ENCODE measurements at places on chromosomes 5 and 9.

GRCh38 chr9:134625361-134626068, 16.1 kb upstream of the COL5A1 start:
- DNase-seq: no peak

GRCh38 chr5:176192094-176192721, 46.0 kb upstream of the SIMC1 start:
- no peak for DNase-seq

DNA sequence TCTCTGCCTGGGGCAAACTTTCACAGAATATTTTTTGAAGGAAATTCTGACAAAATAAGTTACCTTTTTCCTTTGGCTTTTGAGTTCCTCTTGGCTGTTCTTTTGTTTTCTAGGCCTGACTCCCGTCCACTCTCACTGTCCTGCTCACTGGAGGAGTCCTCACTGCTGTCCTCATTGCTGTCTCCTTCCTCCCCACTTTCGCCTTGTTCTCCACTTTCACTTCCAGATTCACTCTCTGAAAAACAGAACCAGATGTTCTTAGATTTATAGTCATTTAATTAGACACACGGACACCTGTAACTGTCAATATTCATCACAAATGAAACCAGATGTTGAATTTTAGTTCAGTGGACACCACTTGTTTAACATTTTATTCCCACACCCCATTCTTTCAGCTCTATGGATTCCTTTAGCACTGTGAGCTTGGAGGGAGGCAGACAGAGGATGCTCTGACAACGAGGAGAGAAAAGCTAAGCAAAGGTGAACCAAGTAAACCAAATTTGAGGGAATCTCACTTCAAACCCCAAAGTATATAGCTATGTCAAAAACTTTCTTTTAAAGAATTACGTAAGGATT, 180.7 kb downstream of the AP3B1 start:
- DNase-seq: no peak

- peak; percentile 40 for DNase-seq
Measured at GRCh38 chr9:117491491-117491890, 76.6 kb upstream of the ASTN2 start.

GRCh38 chr5:112848116-112848811, 12.8 kb upstream of the SRP19 start:
- DNase-seq: no peak

DNA sequence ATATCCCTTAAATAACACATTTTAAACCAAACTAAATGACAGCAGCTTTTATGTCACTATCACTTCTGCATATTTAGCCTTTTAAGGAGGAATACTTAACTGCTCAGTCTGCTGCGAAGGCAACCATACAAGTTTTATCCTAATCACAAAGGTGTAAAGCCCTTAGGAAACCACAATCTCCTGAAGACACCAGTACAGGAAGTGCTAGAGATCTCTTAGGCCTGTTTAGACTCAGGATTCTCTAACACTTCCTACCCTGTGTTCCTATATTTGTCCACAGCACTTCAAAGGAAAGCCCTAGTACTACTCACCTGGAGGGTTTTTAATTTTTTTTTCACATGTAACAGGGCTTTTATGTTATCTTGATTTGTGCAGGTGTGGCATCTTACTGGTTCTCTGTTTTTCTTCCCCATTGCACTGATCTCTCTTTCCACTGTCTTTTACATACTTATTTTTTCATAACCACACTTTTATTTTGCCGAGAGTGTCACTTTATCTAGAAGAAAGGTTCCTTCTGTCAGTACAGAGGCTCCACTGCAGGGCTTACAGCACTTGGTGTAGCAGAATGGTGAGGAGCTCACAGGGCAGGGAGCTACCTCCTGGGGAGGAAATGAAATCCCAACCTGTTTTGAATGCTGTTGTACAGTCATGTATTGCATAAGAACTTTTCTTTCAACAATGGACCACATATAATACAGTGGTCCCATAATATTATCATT, 1060.6 kb upstream of the ACO1 start:
- no peak for DNase-seq

DNA sequence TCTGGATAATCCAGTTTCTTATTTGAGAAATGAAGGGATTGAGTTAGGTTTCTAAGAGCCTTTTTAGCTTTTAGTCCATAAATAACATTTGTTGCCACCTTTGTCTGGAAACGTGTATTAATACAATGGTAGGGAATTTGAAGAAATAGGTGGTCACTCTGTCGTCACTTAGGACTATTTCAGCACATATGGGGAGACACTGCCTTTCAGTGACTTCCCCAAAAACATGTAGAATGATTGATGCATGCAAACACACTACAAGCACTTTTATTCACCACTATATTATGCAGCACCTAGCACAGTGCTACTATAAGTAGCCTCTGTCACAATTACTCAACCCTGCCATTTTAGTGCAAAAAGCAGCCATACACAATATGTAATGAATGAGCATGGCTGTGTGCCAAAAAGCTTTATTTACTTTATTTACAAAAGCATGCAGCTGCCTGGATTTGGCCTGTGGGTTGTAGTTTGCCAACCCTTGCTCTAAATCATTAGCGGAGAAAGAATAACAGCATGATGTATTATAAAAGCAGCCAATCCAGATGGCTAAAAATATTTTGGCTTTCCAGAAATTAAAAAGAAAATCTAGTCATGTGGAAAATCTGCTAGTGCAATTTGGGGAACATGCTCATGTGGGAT, 154.2 kb upstream of the HMHB1 start:
- DNase-seq: no peak

- DNase-seq: no peak
Measured at GRCh38 chr9:16414451-16414850, 456.0 kb downstream of the BNC2 start.

- DNase-seq: no peak
Measured at GRCh38 chr5:10149911-10150310, 99.8 kb downstream of the ATPSCKMT start.

- no peak for DNase-seq
Measured at GRCh38 chr9:8256880-8257279, 457.3 kb upstream of the DMAC1 start.

DNA sequence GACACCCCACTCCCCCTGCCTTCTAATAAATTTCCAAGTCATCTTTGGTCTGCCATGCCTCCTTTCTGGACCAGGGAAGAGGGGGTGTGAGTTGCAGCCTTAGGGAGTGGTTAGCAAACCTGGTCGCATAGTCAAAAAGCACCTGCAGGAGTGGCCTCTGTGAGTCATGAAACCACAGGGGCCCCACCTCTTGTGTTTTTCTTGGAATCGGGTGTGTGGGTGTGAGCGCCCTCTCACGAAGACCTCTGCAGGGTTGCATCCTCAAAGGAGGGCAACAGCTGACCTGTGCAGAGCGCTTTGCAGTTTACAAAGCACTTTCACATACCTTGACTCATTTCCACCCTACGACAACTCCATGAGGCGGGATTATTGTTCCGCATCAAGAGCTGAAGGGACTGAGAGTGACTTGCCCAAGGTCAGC, 36.8 kb upstream of the TEX48 start:
- DNase-seq: no peak

GRCh38 chr5:82313016-82313415, 34.9 kb upstream of the RPS23 start:
- DNase-seq: no peak

DNA sequence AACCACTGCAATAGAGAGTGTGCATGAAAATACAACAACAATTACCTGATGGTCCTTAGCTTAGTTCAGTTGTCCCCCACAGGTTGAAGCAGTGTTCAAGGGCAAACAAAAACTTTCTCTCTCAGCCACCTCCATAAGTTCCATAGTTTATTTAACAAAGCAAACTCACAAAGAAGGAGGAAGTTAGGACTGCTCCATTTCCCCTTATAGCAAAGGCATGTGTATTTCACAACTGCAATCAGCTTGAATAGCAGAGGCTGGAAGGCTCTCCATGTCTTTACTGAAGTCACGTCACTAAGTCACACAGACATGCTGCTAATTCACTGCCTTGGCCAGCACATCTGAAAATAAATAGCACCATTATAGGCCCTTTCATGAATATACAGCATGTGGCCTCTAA, 43.3 kb downstream of the DOCK8 start:
- DNase-seq: no peak

DNA sequence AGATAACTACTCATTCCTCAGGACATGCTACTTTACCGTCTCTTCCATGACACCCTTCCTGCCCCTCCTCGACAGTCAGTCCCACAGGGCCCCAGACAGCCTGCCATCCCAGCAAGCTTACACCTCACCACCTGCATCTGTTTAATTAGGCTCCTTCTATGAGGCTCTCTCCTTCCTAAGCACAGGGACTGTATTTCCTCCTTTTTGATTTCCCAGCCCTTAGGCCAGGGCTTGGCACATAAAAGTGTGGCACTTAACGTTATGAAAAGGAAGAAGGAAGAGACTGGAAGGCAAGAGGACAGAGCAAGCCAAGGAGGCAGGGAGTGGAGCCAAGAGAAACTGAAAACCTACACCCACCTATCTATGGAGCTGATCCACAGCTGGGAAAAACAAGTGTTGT, 146.8 kb downstream of the SIL1 start:
- no peak for DNase-seq

DNA sequence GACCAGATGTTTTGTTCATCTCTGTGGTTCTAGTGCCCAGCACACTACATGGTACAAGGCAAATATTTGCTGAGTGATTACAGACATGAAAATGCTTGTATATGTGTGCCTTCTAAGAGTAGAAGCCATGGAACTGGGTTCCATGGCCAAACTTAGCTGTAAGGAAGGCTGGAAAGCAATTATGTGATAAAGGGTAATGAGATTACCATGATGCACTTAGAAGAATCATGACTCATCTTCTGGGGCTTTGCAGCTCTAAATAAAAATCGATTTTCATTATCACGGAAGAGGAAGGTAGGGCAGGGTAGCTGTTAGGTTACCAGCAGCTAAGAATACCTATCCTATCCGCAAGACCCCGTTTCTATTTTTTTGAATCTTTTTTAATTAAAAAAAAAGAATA, 28.0 kb downstream of the RFK start:
- no peak for DNase-seq

DNA sequence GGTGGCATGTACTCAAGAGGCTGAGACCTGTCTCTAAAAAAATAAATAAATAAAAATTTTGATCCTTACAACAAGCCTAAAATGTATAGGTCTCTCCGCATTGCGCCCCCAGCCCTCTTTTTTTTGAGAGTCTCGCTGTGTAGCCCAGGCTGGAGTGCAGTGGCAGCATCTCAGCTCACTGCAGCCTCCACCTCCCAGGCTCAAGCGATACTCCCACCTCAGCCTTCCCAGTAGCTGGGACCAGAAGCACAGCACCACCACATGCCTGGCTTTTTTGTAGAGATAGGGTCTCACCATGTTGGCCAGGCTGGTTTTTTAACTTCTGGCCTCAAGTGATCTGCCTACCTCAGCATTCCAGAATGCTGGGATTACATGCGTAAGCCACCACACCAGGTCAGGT, 2.2 kb upstream of the GARIN3 start:
- no peak for DNase-seq

DNA sequence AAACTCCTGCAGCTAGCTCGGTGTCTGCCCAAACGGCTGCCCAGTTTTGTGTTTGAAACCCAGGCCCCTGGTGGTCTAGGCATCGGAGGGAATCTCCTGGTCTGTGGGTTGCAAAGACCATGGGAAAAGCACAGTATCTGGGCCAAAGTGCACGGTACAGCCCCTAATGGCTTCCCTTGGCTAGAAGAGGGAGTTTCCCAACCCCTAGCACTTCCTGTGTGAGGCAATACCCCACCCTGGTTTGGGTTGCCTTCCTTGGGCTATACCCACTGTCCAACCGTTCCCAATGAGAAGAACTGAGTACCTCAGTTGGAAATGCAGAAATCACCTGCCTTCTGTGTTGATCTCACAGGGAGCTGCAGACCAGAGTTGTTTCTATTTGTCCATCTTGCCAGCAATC, 41.8 kb downstream of the CAVIN4 start:
- DNase-seq: no peak

- DNase-seq: no peak
Measured at GRCh38 chr9:94786586-94786985, 60.1 kb downstream of the AOPEP start.

DNA sequence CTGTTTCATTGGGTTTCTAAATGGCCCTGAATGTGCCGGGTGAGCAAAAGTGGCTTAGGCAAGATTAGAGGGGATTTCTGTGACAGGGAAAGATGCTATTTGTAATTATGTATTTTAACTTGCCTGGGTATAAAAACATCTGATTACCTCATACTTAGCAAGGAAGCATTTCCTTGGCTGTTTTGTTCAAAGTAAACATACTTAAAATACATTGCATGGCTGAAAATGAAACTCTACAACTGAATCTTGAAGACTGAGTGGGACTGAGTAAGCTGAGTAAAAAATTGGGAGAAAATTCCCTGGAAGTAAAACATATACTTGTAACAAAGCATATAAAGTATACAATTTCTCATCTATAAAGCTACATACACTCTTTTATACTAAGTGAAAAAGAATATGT, 197.5 kb downstream of the IRX1 start:
- no peak for DNase-seq

DNA sequence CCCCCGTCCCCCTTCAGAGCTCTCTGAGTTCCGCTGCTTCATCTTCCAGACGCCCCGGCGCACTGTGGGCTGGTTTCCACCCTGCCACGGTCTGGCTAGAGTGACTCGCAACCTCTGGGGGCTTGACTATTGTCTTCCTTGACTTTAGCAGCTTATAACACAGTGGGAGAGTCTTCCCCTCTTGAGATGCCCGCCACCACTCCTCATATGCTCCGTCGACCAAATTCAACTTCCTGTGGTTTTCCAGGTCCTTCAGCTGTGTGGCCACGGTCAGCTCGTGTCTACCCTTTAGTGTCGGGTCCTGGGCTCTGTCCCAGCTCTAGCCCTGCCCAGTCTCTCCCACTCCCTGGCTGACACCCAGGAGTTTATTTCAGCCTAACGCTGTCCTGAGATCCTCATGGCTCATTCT, 28.2 kb upstream of the NCS1 start:
- DNase-seq: no peak

GRCh38 chr5:84290161-84290560, 94.5 kb downstream of the EDIL3 start:
- no peak for DNase-seq

GRCh38 chr5:171420431-171421241, 1.2 kb downstream of the FGF18 start:
- no peak for DNase-seq

- DNase-seq: no peak
Measured at GRCh38 chr5:32283539-32284377, 29.0 kb downstream of the MTMR12 start.

DNA sequence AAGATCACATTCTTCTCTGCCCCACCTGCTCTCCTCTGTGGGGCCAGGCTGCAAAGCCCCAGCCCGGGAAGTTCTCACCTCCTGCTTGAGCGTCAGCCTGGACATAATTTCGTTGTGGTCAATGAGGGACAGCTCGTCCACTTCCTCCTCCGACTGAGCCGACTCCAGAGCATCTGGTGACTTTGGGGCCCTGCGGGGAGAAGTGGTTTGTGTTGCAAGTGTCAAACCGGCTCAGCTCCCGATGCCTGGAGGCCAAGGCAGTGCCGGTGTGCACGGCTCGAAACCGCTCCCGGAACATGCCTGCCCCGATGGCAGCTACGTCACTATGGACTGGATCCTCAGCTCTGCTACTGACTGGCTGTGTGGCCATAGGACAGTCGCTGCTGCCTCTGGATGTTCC, 52.8 kb downstream of the PRRT1B start:
- no peak for DNase-seq

All from liver (tissue), 10 donors.